Left renal cortex interstitium (tissue), 4 donors: ENCODE measurements at places on chromosomes 4 and X.

DNA sequence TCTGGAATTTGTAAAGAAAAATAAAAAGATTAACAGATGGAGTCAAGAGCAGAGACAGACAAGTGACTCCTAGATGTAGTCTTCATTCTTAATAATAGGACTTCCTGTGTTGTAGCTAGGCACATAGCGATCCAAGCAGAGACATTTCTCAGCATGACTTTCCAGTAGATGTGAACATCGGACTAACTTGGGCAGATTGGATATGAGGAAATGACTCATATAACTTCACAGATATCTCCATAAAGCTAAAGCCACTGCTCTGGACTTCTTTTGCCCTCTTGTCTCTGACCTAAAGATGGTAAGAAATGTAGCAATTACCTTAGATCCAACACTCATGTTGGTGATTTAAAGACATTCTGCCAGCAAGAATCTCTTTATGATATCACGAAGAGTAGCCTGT lies 131.7 kb downstream of the EPHA5 start:
- DNase-seq, result no peak

- no peak for DNase-seq
These were observed 19.6 kb downstream of the AP1S2 start for GRCh38 chrX:15834827-15835595.

DNA sequence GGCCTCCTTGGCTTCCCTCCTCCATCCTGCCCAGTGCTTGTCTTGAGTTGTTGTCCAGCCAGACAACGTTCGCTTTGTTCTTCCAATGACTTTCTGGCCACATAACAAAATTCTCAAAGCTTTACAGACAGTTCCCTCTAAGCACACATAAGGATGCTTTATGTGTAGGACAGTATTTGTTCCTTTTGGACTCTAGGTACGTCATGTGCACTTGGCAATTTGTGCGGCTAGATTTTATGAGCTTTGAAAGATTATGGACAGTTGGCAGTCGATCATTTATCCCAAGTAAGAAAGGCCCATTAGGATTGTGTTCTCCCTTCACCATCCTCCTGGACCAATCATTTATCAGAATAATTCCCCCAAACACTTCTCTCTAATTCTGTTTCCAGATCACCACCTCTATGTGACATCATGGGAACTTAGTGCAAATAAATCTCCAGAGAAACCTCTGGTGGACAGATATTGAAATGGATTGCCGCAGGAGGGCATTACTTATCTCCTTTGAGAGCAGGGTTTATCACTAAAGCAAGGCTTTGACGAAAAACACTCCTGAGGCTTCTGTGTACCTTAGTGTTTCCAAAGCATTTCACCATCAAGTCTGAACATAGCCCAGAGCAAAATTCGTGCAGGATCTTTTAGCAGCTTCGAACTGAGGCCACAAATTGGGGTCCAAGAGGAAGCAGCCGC lies 77.4 kb upstream of the BMPR1B start:
- no peak for DNase-seq

GRCh38 chr4:123206016-123206415 lies 190.6 kb upstream of the SPRY1 start:
- no peak for DNase-seq

DNA sequence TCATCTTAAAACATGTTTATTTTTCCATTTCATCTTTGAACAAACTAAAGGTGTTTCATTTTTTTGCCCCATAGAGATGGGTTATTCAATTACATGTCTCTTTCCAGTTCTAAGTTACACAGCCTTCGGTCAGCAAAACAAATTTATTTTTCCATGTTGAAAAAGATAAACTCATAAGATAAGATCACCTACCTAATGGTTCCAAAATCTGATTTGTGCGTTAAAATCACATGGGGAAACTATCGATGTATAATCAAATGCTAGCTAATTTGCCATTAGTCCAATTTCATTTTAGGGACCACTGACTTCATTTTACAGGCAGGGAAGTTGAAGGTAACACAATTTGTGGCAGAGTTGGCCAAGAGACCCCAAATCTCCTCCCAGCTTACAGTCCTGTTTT lies 67.2 kb upstream of the ACSL1 start:
- DNase-seq, result no peak

DNA sequence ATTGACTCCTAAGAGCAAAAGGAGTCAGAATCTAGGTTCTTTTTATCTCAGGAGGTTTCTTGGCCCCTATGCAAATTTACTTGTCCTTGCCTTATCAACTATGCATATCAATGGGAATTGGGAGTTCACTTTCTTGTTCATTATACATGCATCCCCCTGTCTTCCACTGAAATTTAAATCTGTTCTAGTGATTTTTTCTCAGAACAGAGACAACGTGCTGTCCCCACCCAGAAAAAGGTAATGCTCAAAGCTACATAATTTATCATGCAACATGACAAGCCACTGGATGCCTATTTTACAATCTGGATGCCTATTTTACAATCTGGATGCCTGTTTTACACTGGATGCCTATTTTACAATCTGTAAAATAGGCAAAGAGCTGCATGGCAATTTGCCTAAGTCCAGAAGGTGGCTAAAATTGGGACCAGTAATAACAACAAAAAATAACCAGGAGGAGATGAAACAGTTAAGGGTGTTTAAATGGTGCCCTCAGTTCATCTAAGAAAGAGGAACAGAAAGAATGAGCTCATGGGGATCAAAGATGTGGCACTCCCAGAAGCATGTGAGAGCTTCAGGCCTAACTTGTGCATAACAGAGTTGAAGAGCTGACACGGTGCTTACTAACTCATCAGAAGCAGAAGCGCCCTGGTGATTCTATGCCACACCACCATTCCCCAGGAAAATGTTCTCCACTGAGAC lies 537.8 kb upstream of the BOD1L1 start:
- no peak for DNase-seq

DNA sequence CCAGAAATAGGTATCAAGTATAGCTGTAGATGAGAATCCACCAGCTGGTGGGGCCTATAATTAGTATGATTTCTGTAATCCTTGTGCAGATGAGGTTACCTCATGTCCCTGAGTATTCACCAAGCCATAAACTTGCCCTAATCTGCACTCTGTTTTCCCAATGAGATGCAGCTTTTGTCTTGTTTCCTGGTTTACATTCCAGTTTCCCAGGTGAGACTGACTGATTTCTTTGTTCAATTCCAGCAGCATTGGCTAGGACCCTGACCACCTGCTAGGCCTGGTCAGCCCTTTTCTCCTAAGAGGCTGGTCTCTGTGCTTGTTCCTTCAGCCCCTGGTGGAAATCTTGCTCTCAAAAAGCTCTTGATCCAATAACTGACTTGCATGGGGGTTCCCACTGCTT lies 44.6 kb downstream of the GABRB1 start:
- no peak for DNase-seq

DNA sequence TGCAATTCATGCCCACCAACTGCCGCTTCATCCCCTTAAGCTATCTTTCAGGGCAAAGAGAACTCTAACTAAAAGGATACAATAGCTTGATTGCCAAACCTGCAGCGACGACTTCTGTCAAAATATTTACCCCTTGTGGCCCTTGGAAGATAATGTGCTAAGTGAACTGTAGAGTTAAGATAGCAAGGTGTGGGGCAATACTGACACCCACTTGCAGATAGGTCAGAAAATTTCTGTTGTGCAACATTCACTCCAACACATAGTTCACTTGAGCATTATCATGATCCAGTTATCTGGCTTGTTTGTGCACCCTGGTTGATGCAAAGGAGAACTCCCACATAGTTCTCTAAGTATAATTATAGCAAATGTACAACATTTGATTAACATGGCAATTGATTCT lies 55.6 kb downstream of the RHOXF2B start:
- DNase-seq, result no peak

DNA sequence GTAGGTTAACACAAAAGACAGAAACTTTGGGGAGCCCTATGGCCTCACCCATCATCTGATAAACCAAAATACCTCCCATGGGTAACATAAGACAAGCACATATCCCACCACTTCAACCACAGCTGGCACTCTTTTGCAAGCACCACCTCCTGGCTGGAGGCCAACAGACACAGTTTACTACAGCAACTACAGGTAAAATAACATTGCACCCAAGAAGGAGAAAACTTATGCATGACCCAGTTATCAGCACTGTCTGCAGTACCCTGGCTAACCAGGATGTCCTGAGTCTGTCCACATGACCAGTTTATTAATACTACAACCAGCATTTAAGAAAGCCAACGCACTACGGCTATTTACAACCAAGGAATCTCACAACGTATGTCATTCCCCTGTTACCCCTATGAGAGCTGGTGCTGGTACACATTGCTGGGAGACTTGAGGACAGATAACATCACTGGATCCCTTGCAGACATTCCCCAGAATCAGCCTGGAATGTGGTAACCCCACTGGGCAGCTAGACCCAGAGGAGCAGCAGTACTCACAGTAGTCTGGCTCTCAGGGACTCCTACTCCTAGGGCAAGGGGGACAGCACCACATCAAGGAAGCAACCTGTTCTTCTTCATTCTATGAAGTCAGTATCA lies 32.0 kb downstream of the ELF2 start:
- no peak for DNase-seq

GRCh38 chrX:39869846-39870601 lies 227.7 kb downstream of the BCOR start:
- DNase-seq, result no peak

GRCh38 chr4:100189820-100190642 lies at the start of gene DDIT4L:
Gene DDIT4L, minus strand, starts transcription at chr4:100190468. Its CDS starts 485 bp downstream, at chr4:100189983.
- DNase-seq, result peak; percentile 33

- no peak for DNase-seq
These were observed 2403.2 kb downstream of the ARAP2 start for GRCh38 chr4:33841120-33841519.

DNA sequence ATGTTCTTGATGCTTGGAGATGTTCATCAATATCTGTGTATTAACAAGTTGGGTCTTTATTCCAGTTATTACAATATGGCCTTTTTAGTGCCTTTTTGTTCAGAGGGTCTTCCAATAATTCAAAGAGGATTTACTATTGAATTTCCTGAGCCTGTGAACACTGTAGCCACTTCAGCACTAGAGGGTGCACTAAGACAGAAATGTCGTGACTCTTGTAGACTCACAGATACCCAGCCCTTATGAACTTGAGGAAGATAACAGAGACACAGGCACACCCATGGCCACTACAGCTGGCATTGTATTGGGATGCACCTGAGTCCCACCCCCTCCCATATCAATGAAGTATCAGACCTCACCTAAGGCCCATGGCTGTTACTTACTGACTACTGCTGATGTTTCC lies 54.4 kb upstream of the ACTRT1 start:
- no peak for DNase-seq

- DNase-seq, result no peak
These were observed 64.1 kb upstream of the UBQLN2 start for GRCh38 chrX:56499372-56499771.
